ENCODE measurements at places on chromosomes 11 and 22.

DNA sequence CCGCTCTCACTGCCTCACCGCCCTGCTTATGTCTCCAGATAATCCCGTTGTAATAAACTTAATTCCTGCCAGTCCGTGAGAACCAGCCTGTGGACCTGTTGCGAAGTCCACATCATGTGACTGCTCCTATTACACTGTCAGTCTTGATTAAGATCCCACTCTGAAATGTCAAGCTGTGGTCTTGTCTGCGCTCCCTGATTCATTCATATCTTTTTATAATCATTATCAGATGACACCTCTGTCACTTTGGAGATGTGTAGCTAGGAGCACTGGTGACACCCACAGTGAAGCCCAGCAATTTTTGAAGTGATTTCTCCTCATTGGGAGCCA, 377.3 kb downstream of the TBC1D22A start:
- no peak for DNase-seq

DNA sequence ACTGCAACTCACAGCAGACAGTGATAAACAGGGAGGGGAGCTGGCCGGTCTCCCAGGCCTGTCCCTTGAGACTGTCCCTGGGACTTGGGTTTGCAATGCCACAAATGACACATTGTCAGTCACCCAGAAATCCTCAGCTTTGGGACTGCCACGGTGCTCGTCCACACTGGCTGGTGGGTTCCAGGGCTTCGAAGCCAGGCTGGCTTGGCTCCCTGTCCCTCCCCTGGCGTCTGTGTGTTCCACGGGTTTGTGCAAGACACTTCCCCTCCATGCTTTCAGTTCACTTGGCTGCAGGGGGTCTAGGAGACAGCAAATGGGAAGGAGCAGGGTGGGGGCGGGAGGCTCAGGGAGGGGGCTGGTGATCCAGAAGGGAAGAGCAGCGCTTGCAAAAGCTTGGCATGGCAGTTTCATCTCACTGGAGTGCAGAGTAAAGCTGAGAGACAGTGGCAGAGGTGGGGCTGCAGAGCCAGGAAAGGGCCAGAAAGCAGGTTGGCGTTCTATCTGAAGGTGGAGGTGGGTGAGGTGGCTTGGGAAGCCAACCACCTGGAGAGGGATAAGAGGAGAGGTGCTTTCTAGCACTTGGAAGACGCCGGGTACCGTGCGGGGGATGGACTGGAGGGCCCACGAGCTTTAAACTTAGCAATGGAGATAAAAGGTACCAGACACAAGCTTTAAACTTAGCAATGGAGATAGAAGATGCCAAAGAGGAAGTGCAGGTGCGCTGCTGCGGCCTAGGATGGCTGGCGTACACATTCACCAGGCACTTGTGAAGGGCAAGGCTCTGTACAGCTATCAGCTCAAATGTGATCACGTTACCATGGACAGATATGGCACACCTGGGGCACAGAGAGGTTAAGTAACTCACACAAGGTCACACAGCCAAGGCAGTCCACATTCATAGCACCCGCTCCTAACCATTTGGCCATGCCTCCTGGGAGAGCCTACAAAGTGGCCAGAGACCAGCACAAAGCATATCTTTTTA, 86.4 kb upstream of the SHISAL1 start:
- no peak for DNase-seq

GRCh38 chr11:122981388-122982264, at the start of gene BSX:
Gene BSX (minus strand): TSS chr11:122981834. CDS start chr11:122981671, 163 bp downstream.
- DNase-seq: no peak

DNA sequence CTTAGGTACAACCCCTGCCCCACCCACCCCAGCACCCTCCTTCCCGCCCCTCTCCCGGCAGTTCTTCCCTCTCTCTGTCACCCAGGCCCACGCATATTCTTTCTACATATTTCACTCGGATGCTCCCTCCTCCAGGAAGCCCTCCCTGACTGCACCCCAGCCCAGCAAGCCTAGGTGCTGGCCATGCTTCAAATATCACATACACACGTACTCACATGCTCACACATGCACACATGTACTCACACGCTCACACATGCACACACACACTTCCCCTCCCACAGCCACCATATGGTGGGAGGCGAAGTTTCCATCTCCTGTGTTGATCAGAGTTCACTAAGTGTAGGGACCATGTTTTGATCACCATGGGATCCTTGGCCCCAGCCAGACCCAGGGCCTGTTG, 90.4 kb downstream of the WNT7B start:
- no peak for DNase-seq

DNA sequence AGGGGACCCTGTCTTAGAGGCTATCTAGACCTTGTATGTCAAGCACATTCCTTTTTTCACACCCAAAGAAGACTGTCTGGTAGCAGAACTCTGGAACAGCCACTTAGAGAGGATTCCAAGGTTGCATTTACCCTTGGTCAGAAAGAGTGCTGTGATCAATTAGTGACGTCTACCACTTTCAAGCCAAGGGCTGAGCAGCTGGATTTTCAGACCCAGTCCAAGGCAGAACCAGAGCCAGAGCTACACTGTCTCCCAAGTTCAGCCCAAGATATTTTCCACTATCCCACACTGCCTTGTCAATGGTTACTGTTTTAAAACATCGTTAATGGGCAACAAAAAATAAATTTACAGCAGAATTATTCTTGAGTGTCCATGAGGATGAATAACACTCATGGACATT, 24.0 kb downstream of the ABCC8 start:
- DNase-seq: no peak

DNA sequence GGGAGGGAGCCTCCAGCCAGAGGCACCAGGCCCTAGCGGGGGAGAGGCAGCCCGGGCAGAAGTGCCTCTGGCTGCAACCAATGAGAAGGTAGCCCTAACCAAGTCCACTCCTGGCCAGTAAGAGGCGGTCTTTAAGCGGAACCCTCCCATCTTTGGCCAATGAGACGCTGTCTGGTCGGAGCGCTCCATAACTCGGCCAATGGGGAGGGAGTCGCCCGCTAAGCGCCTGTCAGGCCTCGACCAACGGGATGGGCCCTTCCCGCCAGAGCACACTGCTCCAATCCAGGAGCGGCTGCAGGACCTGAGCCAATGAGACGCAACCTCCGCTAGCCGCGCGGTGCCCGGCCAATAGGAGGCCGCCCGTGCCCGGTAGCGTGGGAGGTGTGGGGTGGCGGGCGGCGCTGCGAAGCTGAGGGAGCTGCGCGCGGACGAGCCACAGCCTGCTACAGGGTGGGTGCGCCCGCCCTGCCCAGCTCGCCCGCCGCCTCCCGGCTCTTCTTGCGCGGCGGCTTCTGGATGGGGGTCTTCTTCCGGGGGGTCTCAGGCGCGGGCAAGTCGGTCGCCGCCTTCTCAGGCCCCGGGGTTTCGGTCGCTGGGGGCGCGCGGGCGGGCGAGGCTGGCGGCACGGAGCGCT, 12.6 kb downstream of the SCARF2 start:
- DNase-seq: no peak

GRCh38 chr11:46026606-46027293, 94.5 kb downstream of the PHF21A start:
- no peak for DNase-seq

DNA sequence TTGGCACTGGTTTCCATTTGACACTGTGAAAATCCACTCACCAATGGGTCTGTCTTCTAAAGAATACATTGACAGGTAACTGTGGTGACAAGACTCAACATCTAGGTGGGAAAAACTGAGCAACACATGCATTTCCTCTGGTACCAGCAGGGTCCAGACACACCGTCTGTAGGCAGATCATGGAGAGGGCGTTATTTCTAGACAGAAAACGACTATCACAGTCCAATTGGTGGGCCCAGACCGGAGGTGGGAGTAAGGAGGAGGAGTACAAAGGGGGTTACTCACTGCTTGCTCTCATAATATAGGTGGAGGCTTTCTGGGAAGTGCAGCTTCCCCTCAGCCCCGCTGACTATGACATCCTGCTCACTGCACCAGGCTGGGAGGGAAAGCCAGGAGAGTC, 9.9 kb downstream of the OVCH2 start:
- no peak for DNase-seq

GRCh38 chr11:84339796-84340195, 1053.6 kb upstream of the CCDC90B start:
- DNase-seq: no peak

DNA sequence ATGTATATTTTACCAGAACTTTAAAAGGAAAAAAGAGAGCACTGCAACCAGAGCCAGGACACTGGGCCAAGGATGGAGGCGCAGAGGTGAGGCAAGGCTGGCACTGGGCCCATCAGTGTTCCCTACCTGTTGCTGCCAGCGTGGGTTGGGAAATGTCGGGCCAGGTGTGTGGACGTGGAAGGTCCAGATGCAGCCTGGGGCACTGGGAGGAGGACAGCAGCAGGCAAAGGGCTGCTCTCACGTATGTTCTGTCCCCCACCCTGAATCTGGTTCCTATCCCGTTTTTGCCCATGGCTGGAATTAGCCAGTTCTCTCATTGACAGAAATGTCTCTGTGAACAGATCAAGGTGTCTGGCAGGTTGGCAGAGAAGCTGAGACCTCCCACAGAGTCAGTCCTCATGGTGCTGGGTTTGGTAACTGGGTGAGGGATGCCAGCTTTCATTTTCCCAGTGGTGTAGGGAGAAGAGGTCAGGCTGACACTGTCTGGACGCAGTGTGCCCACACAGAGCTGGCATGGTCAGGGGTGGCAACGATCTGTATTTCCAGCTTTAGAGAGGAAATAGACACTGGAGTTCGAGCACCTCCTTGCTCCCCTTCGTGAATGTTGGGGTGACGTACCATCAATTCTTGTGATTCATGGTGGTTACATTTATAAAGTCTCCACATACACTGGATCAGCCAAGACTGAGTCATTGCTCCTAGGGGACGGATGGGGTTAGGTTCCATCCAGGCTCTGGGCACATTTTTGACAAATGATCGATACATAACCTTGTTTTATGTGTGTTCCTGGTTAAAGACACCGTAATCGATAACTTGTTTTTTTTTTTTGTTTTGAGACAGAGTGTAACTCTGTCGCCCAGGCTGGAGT, 4.3 kb upstream of the PNPLA3 start:
- no peak for DNase-seq

GRCh38 chr11:126891556-126892217, 108.9 kb downstream of the KIRREL3 start:
- DNase-seq: no peak

GRCh38 chr22:40602231-40602630, 34.3 kb downstream of the MRTFA start:
- no peak for DNase-seq

All from stimulated activated CD4-positive, alpha-beta T cell treated with anti-CD3 and anti-CD28 coated beads, Interleukin-15, amount 100 ng/mL, for 1 hour (primary cell).